ENCODE measurements at places on chromosomes 7 and 10.

GRCh38 chr10:103990531-103990930 is 23.6 kb downstream of the SLK start:
- no peak for DNase-seq

DNA sequence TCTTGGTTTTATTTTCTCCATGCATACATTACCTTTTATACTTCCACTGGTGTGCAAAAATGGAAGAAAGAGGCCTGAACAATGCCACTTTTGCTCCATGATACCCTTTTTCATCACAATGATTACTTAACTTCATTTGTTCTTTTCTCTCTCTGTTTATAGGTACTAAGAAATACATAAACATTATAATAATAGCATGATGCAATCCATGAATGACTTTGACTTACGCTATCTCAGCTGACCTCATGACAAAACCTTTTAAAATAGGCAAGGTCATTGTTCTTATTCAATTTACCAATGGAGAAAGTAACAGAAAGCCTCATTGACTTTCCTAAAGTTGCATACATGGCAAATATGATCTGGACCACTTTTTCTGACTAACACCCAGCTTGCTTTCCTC is 105.1 kb upstream of the ZEB1 start:
- no peak for DNase-seq

- no peak for DNase-seq
Measured at GRCh38 chr10:62691336-62691735, 113.2 kb upstream of the ADO start.

GRCh38 chr10:73886661-73887293 is 12.4 kb upstream of the CAMK2G start:
- DNase-seq: no peak

GRCh38 chr7:152485826-152486225 is 50.0 kb upstream of the KMT2C start:
- DNase-seq: no peak

DNA sequence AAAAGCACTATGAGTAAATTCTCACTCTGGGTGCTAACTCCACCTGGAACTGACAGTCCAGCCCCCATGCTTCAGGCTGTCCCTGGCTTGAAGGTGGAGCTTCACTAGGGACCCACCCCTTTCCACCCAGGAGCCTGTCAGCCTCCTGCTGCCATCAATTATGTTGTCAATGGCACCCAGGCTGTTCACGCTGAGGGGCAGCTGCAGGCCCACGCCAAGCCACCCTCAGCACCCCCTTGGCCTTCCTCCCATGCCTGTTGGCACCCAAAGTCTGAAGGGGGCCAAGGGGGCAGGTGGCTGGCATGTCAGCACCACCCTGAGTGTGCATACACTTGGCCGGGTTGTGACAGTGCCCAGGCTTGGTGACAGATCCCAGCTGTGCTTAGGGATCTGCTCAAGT is 149.3 kb downstream of the NXPH1 start:
- DNase-seq: no peak

GRCh38 chr7:80548840-80549530 is 37.1 kb upstream of the GNAT3 start:
- no peak for DNase-seq

- DNase-seq: no peak
Measured at GRCh38 chr7:11450281-11450680, 381.7 kb downstream of the THSD7A start.

- DNase-seq: no peak
Measured at GRCh38 chr10:12463459-12463838, 114.1 kb downstream of the CAMK1D start.

- DNase-seq: no peak
Measured at GRCh38 chr10:60980997-60981396, 37.0 kb upstream of the RHOBTB1 start.

- DNase-seq: no peak
Measured at GRCh38 chr7:19749658-19750057, 23.8 kb downstream of the TMEM196 start.

GRCh38 chr7:106178593-106179134 is 66.6 kb upstream of the SYPL1 start:
- DNase-seq: peak; percentile 21

- no peak for DNase-seq
Measured at GRCh38 chr7:27159266-27160144, 3.0 kb upstream of the HOXA7 start.

DNA sequence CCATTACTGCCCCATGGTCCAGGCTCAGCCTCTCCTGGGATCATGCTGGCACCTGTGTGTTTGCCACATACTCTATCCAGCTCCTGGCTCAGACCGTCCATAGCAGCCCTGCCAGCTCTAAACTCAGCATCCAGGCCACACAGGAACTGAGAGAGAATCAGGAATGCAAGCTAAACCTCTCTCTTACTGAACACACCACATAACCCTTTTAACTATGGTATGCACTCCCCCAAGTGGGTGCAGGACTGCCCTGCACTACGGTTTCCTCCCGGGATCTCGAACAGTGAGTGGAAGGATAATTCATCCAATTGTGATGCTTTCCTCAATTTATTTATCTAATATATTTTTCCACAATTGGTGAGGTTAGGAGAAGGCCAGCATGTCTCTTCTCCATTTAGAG is 17.1 kb upstream of the ZNF800 start:
- DNase-seq: no peak

GRCh38 chr10:44927352-44927751 is 16.2 kb downstream of the TMEM72 start:
- DNase-seq: no peak

GRCh38 chr10:7343040-7343439 is 67.8 kb downstream of the SFMBT2 start:
- no peak for DNase-seq

DNA sequence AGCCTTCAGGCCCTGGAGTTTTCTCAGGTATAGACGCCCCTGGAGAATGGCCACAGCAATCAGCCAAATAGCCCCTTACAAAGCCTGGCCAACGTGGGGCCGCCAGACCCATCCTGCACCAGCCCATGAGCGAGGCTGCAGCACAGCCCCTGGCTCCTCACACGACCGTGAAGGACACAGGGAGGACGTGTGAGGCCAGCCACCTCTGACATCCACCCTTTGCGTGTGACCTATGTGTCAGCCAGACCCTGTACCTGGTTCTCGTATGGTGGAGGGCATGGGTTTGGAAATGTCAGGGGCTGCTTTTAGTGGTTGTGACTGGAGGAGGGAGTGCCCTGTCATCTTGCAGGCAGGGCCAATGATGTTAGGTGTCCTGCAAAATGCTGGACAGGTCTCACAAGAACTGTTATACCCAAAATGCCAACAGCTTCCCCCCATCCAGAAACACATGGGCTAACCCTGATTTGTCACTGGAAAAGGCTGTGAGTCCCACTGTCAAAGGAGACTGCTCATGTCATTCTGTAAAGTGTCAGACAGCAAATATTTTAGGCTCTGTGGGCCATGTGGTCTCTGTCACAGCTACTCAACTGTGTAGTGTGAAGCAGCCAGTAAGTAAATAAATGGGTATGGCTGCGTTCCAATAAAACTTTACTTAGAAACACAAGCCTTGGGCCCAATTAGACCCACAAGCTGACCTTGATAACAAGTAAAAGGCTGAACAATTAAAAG is 30.0 kb downstream of the NOD1 start:
- DNase-seq: no peak

- no peak for DNase-seq
Measured at GRCh38 chr7:129947049-129947448, 5.7 kb downstream of the UBE2H start.

DNA sequence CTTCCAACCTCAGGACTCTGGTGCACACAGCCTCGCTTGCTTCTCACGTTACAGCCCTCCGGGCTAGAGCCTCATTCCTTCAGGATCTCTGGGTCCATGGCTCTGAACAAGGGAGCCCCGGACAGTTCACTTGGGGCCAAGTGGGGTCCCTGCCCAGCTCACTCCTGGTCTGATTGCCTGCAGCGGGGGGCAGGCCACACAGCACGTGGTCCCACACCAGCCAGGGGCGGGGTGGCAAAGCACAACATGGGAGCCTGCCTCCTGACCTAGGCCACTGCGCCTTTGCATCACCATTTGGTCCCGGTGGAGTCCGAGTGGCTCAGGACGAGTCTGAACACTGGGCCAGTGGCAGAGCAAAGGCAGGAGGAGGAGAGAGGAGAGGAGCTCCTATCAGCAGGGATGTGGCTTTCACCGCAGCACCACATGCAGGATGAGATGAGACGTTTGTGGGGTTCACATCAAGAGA is 13.4 kb upstream of the CRYGN start:
- no peak for DNase-seq

GRCh38 chr10:114821293-114821914 is at the start of gene FHIP2A:
FHIP2A (plus strand) TSS chr10:114821780; CDS start chr10:114822079, 299 bp downstream.
- DNase-seq: peak; percentile 73

- no peak for DNase-seq
Measured at GRCh38 chr7:70907259-70908247, 224.4 kb upstream of the GALNT17 start.

GRCh38 chr10:55858730-55859129 is 502.3 kb downstream of the ZWINT start:
- no peak for DNase-seq

GRCh38 chr7:116955801-116956476 is 2.6 kb downstream of the ST7 start:
- DNase-seq: no peak

DNA sequence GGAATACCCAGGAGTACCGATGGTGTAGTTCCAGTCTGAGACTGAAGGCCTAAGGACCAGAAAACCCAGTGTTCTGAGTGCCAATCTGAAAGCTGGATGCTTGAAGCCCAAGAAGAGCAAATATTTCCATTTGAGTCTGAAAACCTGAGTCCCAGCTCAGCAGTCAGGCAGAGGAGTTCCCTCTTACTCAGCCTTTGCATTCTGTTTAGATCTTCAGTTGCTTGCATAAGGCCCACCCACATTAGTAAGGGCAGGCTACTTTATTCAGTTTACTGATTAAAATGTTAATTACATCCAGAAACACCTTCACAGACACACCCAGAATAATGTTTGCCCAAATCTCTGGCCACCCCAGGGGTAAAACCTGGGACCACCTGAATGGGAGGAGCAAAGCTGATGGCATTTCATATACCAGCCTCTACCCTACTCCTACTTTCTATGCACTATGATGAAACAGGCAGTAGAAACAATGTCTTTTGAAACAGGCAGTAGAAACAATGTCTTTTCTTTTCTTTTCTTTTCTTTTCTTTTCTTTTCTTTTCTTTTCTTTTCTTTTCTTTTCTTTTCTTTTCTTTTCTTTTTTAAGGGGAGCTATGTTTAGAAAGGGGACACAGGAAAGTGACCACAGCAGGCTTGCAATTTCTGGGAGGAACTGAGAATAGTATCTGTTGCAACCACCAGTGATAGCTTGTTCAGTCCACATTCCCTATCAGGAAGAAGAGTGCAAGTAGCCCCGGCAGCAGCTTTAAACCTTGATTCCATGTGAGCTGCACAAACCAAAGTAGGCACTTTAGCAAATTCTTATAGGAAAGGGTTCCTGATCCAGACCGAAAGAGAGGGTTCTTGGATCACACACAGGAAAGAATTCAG is 30.6 kb downstream of the FAM237B start:
- DNase-seq: no peak

- no peak for DNase-seq
Measured at GRCh38 chr10:58488921-58489320, 23.8 kb upstream of the BICC1 start.

DNA sequence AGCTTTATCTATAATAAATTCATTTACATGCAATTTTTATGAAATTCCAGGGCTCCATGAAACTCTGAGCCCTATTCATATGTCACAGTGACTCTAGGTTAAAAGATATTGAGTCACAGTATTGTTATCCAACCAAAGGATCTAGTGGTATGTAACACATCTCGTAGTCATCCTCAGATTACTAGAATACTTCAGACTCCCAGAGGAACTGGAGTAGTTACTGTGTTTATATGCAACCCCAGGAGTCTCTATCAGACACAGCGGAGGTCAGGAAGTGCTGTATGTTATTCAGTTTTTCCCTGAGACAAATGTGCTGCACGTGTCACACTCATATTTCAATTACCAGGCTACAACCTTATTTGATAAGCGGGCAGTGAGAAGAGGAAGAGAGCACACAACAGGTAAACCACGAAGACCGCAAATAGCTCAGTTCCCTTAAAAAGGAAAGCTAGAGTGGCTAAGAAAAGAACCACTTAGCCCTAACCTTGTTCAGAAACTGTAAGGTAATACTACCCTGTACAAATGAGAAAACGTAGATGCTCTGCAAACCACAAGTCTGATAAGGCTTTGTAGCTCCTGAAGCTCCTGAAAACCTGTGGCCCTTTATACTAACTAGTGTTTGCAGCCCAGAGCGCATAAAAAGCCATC is 114.0 kb upstream of the CNTNAP2 start:
- no peak for DNase-seq

DNA sequence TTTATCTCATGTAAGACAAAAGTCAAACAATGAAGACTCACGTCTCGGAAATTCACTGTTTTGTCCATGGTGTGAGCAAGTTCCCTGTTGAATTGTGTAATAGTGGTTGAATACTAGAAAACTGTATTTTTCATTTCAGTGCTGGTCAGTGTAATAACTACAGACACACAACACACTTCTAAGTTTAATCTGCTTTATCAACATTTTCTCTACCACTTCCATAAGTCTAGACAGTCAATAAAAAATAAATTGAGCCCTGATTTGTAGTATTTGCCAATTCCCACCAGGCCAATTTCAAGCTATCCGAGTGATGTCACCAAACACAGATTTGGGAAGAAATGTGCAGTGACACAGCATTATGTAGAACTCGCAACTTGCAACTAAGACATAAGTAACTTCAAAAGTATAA is 81.9 kb downstream of the GPR141 start:
- DNase-seq: no peak

DNA sequence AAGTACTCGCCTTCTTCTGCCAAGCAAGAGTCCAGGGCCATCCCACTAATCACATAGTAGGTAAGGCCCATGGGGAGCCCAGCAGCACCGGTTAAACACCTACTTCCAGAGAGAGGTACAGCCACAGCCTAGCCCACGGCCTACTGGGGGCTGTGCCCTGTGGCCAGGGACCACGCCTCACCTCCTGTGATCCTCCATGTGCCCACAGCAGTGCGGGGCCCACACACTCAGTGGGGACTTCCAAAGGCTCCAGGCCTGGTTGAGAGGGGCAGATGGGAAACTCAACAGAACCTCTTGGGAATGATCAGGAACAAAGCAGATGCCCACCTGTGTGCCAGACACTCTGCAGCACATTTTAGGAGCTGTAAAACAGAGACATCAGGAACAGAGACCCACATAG is 19.7 kb downstream of the AFAP1L2 start:
- DNase-seq: no peak

DNA sequence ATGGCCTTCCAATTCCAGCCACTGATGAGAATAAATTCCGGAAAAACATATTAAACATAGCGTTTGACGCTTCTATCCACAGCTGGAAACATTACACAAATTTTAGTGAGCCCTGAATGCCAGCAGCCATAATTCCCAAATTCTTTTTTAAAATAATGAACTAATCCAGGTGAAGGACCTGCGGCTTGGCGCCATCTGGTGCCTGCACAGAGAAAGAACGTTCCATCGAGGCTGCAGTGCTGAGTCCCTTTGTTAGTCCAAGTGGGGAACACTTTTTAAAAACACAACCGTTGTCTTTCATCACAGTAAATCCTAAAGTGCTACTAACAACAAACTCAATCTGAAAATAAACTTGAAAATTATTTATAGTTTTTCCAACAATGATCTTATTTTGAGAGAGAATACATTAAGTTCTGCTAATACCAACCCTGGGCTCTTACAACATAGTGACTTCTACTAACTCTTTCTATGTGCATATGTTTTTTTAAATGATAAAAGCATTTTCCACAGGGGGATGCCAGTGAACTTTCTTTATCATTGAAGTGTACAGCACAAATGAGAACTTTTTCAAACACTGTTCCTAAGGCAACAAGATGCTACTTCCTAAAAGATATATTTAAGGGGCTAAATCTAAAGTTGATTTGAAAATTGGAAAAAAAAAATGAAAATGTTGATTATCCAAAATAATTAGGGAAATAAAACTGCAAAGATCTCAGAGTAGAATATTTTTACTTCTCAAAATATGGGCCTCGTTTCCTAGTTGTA is 166.9 kb upstream of the RNF32 start:
- peak; percentile 33 for DNase-seq
